Stomach (tissue), 19 donors: ENCODE measurements at places on chromosomes 16 and 17. TPM values are rescaled to one million over a fixed set of nuclear protein-coding genes. Genes with fewer than 3 reads are reported as not detected.
A peak's percentile ranks its signal among the peaks of the same experiment; 100 is the strongest.

DNA sequence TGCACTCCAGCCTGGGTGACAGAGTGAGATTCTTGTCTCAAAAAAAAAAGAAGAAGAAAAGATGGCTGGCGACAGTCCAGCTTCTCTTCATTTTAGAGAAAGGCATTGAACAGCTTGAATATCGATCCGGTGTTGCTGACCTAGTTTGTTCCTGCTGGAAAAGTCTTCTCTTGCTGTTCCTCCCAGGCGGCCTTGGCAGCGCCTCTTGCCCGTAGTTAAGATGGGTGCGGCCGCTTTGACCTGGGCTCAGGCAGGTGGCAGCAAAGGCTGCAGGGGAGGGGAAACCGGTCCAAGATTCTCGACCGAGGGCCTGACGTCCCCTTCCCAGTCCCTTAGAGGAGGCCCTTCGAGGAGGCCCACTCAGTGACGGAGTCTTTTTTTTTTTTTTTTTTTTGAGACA, 3.8 kb upstream of the ZNF764 start:
- H3K4me1 ChIP-seq = peaks cover 23% of the 10 kb centered on the region
- DNase-seq = no peak
- H3K27ac ChIP-seq = no peak overlapping the region
- H3K4me3 ChIP-seq = peak overlapping the region; percentile 49
- no peaks in the 10 kb centered on the region for H3K36me3 ChIP-seq

- no peak for DNase-seq
- H3K4me1 ChIP-seq = peaks cover 23% of the 10 kb centered on the region
- no peaks in the 10 kb centered on the region for H3K27me3 ChIP-seq
- H3K4me3 ChIP-seq = no peak overlapping the region
- no peak overlapping the region for H3K27ac ChIP-seq
These were observed 118.4 kb downstream of the CCDC182 start for GRCh38 chr17:57626520-57627210.

DNA sequence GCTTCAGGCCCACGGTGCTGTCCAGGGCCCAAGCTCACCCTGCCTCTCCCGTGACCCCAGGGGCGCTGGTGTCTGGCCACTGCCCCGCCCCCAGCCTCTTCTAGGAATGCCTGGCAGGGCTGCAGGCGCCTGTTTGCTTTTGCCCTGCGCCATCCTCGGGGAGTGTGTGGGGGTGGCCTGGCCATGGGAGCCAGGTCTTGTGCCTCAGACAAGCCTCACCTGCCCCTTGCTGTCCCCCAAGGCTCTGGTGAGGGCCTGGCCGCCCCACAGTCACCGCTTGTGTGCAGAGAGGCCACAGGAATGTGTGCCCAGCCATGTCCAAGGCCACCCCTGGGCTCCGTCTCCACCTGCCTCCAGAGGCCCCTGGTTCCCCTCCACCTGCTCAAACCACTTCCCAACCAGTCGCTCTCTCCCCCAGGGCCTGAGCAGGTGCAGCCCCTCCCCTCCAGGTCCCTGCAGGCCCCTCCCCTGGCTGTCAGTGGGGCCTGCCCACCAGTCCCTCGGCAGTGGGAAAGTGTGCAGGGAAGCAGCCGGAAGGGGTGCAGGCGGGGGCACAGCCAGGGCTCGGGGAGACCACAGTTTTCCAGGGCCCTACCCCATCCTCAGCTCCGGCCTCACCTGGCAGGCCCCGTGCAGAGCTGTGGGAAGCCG, 841 bp upstream of the IGFALS start:
- H3K4me3 ChIP-seq = peak overlapping the region; percentile 47
- H3K36me3 ChIP-seq = peaks cover 31% of the 10 kb centered on the region
- peak; percentile 82 for DNase-seq
- H3K27ac ChIP-seq = peak overlapping the region; percentile 74
- H3K27me3 ChIP-seq = no peaks in the 10 kb centered on the region

- peak; percentile 26 for DNase-seq
- peaks cover 45% of the 10 kb centered on the region for H3K4me1 ChIP-seq
- no peak overlapping the region for H3K4me3 ChIP-seq
- H3K27ac ChIP-seq = no peak overlapping the region
- H3K36me3 ChIP-seq = no peaks in the 10 kb centered on the region
These were observed 37.5 kb upstream of the CIBAR2 start for GRCh38 chr16:85149776-85150175.

DNA sequence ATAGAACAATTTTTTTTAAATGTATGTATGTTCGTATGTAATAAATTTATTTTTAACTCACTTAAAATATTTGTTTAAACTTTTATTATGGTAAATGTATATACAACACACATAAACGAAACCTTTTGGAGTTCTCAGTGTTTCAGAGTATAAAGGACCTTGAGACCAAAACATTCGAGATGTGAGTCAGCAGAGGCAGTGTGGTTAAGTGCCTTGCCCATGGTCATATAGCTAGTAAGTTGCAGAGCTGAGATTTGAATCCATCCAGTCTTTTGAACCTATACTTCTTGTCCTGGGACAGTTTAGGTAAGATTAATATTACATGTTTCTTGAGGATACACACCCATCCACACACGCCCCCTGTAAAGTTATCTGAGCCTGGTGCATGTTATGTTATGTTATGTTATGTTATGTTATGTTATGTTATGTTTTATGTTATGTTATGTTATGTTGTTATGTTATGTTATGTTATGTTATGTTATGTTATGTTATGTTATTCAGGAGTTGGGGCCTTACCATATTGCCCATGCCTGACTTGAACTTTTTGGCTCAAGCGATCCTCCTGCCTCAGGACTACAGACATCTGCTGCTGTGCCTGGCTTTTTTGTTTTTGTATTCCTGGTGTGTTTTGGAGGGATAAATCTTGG, 41.8 kb downstream of the TNRC6A start:
- peaks cover 51% of the 10 kb centered on the region for H3K4me1 ChIP-seq
- H3K27me3 ChIP-seq = no peaks in the 10 kb centered on the region
- H3K36me3 ChIP-seq = no peaks in the 10 kb centered on the region
- no peak overlapping the region for H3K4me3 ChIP-seq
- H3K27ac ChIP-seq = no peak overlapping the region

DNA sequence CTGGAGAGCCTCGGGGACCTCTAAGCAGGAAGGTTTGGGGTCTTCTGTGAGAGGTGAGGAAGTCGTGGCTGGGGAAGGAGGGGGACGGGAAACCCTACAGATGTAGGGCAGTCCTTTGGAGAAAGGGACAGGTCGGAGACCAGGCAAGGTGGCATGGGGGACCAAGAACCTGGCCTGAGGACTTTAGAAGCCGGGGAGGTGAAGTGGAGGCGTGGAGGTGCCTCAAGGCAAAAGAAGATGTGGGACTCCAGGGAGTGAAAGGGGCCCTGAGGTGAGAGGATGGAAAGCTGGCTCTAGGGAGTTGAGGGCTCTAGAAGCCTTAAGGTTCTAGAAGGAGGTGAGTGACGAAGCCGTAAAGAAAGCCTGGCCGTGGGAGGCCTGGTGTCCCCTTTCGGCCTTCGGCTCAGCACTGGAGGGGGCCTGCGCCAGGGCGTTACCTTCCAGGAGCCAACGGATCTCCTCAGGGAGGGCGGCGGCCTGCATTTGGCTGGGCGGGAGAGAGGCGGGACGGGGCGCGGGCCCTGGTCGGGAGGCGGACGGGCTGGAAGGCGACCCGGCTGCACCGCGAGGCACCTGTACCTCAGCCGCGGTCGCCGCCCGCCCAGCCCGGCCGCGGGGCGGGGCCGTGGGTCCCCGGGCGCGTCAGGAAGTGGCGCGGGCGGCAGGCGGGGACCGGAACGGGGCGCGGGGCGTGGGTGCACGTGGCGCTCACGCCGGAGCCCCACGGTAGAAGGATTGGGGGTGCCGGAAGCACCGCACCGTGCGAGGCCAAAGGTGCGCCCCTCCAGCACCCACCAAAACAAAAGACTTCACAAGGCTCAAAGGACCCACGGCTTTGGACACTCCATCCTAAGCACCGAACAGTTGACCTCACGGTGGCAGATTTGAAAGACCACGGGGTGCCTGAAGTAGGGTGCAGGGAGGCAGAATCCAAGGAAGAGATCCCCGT, at the start of gene SKAP1:
Gene SKAP1 (minus strand): TSS at position 577 of the 949 bp plus-strand sequence.
- peak; percentile 49 for DNase-seq
- H3K27me3 ChIP-seq = peaks cover 74% of the 10 kb centered on the region
- no peaks in the 10 kb centered on the region for H3K36me3 ChIP-seq

DNA sequence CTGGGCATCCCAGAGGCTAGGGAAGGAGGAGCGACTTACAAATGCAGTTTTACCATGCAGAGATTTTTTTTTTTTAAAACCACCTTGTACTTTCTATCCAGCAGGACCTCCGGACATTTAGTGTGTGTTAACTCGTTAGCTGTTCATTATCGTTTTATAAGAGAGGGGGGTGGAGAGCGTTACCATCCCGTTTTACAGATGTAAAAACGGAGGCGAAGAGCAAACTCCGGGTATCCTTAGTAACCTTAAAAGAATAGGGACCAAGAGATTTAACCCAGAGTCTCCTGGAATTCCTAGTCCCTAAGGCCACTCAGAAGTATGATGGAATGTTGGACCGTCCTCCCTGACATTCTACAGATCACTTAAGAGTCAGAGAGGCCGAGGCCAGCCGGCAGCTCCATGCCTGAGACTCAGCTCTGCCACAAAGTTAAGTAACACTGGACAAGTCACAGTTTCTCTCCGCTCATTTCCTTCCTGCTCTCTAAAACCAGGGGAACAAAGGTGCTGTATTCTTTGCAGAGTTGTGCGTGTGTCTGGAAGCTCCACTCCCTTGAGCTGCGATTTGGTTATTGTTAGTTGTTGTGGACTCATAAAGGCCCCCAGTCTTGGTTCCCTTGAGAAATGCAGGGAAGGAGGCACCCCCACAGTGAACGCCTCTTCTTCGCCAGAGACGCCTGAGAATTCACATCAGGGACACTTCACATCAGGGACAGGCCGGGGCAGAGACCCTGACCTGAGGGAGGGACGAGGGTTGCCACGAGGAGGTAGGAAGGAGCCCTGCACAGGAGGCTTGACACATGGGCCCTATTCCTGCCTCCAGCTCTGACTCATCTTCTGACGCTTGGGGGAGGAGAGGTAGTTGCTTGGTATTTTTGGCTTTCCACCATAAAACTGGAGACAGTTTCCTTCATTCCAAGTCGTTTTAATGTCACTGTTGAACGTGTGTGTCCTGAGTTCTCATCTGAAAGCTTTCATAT, 1.2 kb downstream of the DUSP14 start:
- peak overlapping the region; percentile 74 for H3K4me3 ChIP-seq
- H3K36me3 ChIP-seq = no peaks in the 10 kb centered on the region
- H3K27me3 ChIP-seq = no peaks in the 10 kb centered on the region

DNA sequence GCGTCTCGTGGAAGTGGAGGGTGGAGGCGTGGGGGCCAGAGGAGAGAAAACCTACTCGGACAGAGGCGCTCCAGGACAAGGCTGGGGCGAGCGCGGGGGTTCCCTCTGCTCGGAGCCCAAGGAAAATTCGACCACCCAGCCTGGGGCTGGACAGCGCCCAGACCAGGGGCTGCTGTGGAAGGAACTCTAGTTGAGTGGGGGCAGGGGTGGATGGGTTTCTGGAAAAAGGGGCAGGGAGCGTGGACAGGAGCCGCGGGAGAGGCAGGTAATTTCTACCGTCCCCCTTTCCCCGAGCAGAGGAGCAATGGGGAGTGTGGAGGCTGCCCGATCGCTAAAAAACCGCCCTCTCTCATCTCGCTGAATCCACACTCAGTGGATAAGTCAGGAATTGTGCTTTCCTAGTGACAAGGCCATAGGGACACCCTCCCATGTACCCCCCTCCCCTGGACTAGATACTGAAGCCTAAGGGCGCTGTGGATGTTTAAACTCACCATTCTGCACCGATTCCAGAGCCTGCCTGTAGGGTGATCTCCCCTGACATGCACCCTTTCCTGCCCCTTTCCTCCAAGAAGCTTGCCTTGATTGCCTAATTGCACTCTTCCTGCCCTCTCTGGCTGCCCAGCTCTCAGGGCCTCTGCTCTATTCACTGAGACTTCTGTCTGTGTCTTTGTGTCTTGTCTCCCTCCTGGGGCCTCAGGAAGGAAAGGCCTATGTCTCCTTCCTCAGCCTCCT, 90.7 kb upstream of the TMEM97 start:
- DNase-seq = no peak
- peak overlapping the region; percentile 47 for H3K27ac ChIP-seq
- peaks cover 25% of the 10 kb centered on the region for H3K27me3 ChIP-seq
- H3K4me1 ChIP-seq = peaks cover 22% of the 10 kb centered on the region
- peak overlapping the region; percentile 38 for H3K4me3 ChIP-seq

The ESRP2 gene
- 34.9 TPM for total RNA-seq

DNA sequence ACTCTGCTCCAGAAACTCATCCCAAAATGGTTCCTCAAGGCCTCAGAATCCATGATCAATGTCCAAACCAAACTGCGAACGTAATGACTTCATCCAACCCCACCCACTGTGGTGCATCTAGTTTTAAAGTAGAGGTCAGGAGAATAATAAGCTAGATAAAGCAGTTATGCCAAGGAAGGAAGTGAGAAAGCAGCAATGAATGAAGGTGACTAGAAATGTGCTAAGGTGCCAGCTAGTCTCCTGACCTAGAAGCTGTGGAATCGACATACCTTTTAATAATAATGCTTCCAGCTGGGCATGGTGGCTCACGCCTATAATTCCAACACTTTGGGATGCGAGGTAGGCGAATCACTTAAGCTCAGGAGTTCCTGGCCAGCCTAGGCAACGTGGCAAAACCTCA, 99.2 kb downstream of the SMG6 start:
- no peak overlapping the region for H3K4me3 ChIP-seq
- no peaks in the 10 kb centered on the region for H3K36me3 ChIP-seq
- H3K27me3 ChIP-seq = no peaks in the 10 kb centered on the region
- H3K27ac ChIP-seq = no peak overlapping the region

GRCh38 chr17:6047966-6048365, 22.2 kb upstream of the WSCD1 start:
- H3K4me3 ChIP-seq = no peak overlapping the region
- H3K27me3 ChIP-seq = no peaks in the 10 kb centered on the region

- H3K4me3 ChIP-seq = peak overlapping the region; percentile 94
- H3K27me3 ChIP-seq = no peaks in the 10 kb centered on the region
- peak overlapping the region; percentile 96 for H3K27ac ChIP-seq
- DNase-seq = peak; percentile 62
These were observed 5.8 kb upstream of the UNK start for GRCh38 chr17:75778861-75779249.

- peaks cover 15% of the 10 kb centered on the region for H3K27me3 ChIP-seq
- no peak for DNase-seq
- no peaks in the 10 kb centered on the region for H3K36me3 ChIP-seq
- peaks cover 39% of the 10 kb centered on the region for H3K4me1 ChIP-seq
- no peak overlapping the region for H3K27ac ChIP-seq
These were observed 2.5 kb upstream of the MT1X start for GRCh38 chr16:56679818-56680217.

GRCh38 chr16:8966817-8967131, 3.1 kb upstream of the USP7 start:
- no peak for DNase-seq
- H3K36me3 ChIP-seq = no peaks in the 10 kb centered on the region
- H3K27me3 ChIP-seq = no peaks in the 10 kb centered on the region
- H3K27ac ChIP-seq = no peak overlapping the region
- H3K4me1 ChIP-seq = peaks cover 13% of the 10 kb centered on the region

GRCh38 chr17:76145231-76146052, 4.4 kb upstream of the FOXJ1 start:
- DNase-seq = peak; percentile 45
- peak overlapping the region; percentile 53 for H3K27ac ChIP-seq
- H3K4me3 ChIP-seq = no peak overlapping the region
- no peaks in the 10 kb centered on the region for H3K36me3 ChIP-seq
- peaks cover 27% of the 10 kb centered on the region for H3K4me1 ChIP-seq
- H3K27me3 ChIP-seq = peaks cover 7% of the 10 kb centered on the region

- no peaks in the 10 kb centered on the region for H3K36me3 ChIP-seq
- no peak overlapping the region for H3K4me3 ChIP-seq
- no peaks in the 10 kb centered on the region for H3K27me3 ChIP-seq
- no peak overlapping the region for H3K27ac ChIP-seq
These were observed 1.0 kb upstream of the ABCC12 start for GRCh38 chr16:48156790-48157209.

GRCh38 chr16:87218281-87219055, 98.7 kb downstream of the C16orf95 start:
- no peak overlapping the region for H3K27ac ChIP-seq
- no peak overlapping the region for H3K4me3 ChIP-seq
- H3K4me1 ChIP-seq = no peaks in the 10 kb centered on the region
- no peaks in the 10 kb centered on the region for H3K27me3 ChIP-seq
- no peak for DNase-seq
- H3K36me3 ChIP-seq = no peaks in the 10 kb centered on the region
